T-helper 1 cell (primary cell): ENCODE measurements at places on chromosomes 5 and 9.

GRCh38 chr5:165227515-165227914 lies 1722.1 kb downstream of the MAT2B start:
- DNase-seq = no peak

DNA sequence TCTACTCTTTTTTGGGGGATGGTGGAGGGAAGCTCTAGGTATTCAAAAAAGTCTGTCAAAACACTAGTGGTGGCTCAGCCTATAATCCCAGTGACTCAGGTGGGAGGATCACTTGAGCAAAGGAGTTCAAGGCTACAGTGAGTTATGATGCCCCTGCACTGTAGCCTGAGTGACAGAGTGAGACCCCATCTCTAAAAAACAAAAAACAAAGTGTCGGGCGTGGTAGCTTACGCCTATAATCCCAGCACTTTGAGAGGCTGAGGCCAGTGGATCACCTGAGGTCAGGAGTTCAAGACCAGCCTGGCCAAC lies 15.8 kb upstream of the SLC35D2 start:
- no peak for DNase-seq

DNA sequence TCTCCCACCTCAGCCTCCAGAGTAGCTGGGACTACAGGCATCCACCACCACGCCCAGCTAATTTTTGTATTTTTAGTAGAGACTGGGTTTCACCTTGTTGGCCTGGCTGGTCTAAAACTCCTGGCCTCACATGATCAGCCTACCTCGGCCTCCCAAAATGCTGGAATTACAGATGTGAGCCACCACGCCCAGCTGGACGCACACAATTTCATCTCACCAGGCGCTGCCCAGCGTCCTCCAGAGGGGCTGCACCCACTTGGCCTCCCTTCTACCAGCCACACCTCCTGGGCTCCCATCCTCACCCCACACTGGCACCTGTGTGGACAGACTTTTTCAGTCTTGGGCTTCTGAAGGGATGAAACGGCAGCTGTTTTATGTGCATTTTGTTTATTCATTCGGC lies 3.8 kb upstream of the EXOC3 start:
- DNase-seq = no peak

DNA sequence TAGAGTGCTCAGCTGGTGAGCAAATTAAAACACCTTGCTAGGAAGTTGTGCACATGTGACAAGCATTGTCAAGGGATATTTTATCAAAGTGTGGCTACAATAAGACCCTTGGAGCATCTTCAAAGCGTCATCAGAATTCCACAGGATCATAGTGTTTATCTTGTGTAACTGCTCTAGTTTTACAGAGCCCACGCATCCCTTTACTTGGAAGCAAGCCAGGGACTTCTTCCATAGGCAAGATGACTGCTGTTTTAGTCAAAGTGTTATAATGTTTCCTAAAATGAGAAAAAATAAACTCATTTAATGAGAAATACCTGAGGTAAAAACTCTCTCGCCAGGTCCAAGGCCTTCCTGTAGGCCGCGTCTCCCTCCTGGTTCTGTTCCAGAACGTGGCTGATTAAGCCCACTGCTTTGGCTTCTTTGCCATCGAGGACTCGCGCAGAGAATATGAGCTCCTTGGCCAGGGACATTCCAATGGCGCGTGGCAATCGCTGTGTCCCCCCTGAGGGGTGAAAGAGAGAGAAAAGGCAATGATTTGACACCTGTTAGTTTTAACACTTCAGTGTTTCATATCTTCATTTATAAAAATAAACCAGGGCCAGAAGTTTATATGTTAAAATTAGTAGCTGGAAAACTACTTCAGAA lies 141.1 kb downstream of the AUH start:
- DNase-seq = no peak

DNA sequence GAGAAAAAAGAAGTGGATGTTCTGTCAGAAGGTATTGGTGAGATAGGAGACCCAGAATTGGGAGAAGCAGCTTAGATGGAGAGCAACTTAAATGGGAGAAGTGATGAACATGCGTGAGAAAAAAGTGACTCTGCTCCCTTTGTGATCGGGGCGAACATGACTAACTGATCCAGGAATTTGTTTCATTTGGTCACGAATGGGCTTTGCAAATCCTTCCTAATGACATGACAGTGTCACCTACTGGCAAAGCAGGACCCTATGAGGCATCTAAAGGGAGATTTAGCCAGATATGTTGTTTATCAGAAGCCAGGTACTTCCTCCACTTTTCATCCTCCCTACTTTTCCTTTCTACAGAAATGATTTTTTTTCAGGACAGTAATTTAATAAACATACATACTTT lies 787.4 kb upstream of the RGMB start:
- DNase-seq = no peak

DNA sequence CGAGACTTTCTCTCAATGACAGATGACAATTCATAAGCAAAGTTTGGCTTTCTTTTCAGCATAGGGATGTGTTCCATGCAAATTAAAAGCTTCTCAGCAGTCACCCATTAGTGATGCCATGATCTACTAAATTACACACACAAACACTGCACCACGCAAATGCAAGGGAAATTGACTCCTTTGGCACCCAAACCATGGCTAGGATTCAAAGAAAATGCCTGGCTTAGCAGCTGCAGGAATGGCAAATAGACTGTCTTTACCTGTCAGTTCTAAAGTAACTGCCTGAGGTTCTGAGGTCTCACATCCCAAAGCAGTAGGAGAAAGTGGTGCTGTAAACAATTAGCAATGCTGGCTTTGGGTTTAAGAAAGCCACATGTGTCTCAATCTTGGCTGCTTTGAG lies 108.6 kb upstream of the ATP10B start:
- DNase-seq = no peak

DNA sequence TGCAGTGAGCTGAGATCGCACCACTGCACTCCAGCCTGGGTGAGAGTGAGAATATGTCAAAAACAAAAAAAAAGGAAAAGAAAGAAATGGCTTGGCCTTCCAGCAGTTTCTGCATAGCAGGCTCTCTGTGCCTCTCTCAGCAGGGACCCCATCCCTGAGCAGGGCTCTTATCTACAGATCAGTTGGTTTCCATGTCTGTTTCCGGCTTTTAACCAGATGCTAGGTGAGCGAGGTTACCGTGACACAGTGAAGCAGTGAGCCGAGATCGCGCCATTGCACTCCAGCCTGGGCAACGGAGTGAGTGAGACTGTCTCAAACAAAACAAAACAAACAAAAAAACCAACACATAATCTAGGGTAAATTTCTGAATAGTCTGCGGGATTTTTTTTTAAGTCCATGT lies 51.4 kb downstream of the COL5A1 start:
- DNase-seq = no peak
